ENCODE measurements at places on chromosomes 4 and X. TPM values are rescaled to one million over a fixed set of nuclear protein-coding genes. Genes with fewer than 3 reads are reported as not detected.

DNA sequence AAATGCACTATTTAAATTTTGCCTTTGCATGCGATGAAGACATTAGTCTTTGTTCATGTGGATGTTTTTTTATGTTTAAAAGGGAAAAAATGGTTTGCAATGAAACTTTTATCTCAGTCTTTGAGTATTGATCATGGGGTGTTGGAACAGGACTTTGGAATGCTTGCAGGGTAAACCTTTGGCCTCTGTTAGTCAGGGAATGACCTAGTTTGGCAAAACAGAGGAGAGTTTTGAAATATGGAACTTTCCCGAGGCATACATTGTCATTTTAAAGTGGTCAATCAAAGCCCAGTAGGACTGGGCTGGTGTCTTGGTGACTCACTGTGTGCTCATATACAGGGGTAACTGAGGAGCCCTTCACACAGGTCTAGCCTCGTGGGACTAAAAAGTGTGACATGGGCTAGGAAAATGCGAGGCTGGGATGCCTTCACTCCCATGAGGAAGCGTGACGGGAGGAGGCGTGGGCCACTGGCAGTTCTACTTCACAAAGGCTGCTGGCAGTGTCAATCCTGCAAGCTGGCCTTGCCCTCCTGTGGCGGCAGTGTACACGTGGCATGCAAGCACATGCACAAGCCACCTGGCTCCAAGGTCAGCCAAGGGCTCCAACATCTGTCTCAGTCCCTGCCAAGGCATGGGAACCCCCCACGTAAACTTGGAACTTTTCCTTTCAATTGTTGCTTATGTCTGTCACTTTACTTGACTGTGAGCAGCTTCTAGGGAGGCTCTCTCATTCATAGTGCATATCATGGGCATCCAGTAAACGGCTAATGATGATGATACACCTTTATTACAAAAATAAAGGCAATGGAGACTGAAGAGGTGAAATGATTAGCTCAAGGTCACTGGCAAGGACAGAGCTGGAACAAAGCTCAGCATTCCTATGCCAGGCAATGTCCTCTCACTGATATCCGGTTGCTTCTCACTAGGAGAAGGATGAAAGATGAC lies 5.2 kb upstream of the F11 start:
- no peak overlapping the region for H3K27ac ChIP-seq
- no peaks in the 10 kb centered on the region for H3K4me1 ChIP-seq
- no peaks in the 10 kb centered on the region for H3K36me3 ChIP-seq
- DNase-seq, result no peak

- no peaks in the 10 kb centered on the region for H3K4me1 ChIP-seq
- H3K27me3 ChIP-seq, result peaks cover 6% of the 10 kb centered on the region
- no peak overlapping the region for H3K4me3 ChIP-seq
- no peak for DNase-seq
- no peak overlapping the region for H3K27ac ChIP-seq
Observed at GRCh38 chr4:41146716-41147506, 67.4 kb downstream of the APBB2 start.

DNA sequence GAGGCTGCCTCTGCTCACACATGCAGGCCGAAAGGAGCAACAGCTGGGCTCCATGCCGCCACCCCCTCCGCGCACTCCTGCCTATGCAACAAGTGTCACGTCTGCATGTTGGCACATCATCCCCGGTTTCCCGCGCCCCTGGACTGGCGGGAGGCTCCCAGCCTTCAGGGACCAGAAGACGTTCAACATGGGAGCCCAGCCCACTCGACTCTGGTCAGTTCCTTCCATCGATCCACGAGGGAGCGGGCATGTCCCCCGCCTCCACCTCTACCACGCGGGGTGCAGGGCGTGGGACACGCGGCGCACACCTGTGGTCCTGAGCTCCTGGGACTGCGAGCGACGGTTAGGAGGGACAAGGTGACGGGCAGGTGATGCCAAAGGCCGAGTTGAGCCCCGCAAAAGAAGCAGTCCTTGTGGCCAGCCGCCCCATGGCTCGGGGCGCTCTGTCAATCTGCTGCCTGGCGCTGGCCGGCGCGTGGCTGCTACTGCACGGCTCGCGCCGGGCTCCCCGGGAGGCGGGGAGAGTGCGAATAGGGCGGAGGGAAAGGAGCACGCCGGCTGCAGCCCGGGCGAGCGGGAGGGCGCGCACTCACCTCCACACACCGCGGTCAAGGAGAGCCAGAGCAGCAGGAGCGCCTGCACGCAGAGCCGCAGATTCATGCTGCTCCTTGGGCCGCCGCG lies 645 bp downstream of the APLN start:
- peaks cover 7% of the 10 kb centered on the region for H3K27me3 ChIP-seq
- peak overlapping the region; percentile 82 for H3K4me3 ChIP-seq
- H3K27ac ChIP-seq, result no peak overlapping the region
- peaks cover 9% of the 10 kb centered on the region for H3K4me1 ChIP-seq
- no peaks in the 10 kb centered on the region for H3K36me3 ChIP-seq
- DNase-seq, result no peak

DNA sequence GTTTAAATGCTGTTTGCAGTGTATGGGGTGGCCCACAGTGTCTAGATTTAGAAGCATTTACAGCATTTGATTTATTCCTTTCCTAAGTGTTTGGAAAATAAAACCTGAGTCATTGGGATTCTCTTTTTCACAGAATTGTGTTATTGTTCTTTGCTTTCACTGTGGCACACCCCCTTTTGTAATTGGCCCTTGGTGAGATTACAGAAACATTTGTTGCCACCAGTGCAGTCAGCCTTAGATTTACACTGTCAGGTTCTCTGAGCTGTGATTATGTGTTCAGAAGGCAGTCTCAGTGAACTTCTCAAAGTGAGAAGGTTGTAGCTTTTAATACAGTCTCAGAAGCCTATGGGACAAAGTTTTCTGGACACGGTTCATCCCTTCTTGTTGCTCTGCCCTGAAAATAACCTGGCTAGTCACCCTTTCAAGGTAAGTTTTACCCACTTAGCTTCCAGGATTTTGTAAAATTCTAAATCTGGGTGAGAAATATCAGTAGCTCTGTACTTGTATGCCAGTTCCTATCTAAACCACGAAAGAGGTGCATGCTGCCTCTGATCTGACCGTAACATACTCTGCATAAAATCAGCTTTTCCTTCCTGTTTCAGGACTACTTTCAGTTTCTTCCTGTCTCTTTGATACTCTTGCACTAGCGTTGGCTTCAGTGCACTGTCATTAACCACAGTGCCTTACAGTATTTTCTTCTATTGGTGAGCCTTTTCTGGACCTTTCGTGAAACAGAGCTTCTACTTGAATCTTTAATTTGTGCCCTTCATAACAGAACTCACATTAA lies 12.6 kb downstream of the RUFY3 start:
- H3K4me3 ChIP-seq, result peak overlapping the region; percentile 91
- peak overlapping the region; percentile 92 for H3K27ac ChIP-seq
- H3K36me3 ChIP-seq, result no peaks in the 10 kb centered on the region
- H3K4me1 ChIP-seq, result peaks cover 34% of the 10 kb centered on the region

GRCh38 chrX:111543212-111543741 lies 31.8 kb downstream of the SERTM2 start:
- no peaks in the 10 kb centered on the region for H3K27me3 ChIP-seq
- DNase-seq, result no peak
- H3K4me1 ChIP-seq, result no peaks in the 10 kb centered on the region
- H3K27ac ChIP-seq, result peak overlapping the region; percentile 51

The SCFD2 gene
- total RNA-seq, result 26.7 TPM

DNA sequence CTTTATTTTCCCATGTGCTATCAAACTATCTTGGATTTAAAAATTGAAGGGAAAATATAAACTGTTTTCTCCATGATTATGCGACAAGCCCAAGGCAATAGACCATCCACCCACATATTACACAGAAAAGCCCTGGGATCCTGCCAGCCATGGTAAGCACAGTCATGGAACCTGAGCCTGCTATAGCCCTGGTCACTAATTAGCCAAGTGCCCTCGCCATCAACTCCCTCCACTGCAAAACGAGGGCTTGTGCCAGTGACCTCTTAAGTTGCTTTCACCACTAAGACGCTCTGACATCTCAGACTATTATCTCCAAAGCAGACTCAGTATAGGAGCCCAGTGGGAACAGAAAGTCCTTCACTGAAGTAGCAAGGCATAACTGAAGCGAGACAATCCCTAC lies 69.2 kb downstream of the NLGN4X start:
- H3K36me3 ChIP-seq, result no peaks in the 10 kb centered on the region
- no peak for DNase-seq
- H3K4me1 ChIP-seq, result no peaks in the 10 kb centered on the region
- no peak overlapping the region for H3K27ac ChIP-seq

GRCh38 chrX:132483951-132484350 lies 4.9 kb downstream of the MBNL3 start:
- H3K27ac ChIP-seq, result no peak overlapping the region
- no peaks in the 10 kb centered on the region for H3K36me3 ChIP-seq
- H3K4me3 ChIP-seq, result no peak overlapping the region
- H3K27me3 ChIP-seq, result no peaks in the 10 kb centered on the region
